ENCODE measurements at places on chromosomes 1 and 21.

DNA sequence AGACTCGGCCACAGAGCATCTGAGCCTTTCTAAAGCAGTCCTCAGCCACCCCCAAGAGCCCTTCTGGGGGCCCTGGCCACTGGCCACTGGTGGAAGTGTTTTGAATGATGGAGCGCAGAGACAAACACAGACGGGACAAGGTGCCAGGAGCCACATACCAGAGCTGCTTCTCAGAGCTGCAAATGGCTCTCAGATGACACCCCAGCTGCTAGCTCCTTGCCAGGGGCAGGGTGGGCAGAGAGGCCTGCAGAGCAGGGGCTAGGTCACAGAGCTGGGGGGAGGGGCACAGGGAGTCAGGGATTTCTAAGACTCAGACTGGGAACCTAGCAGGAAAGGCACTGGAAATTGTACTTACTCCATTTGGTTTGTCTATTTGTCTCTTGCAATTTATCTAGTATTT, 30.4 kb downstream of the KCNN3 start:
- DNase-seq = peak; percentile 58

- DNase-seq = peak; percentile 92
Measured at GRCh38 chr1:201904579-201904978, 15.9 kb downstream of the SHISA4 start.

DNA sequence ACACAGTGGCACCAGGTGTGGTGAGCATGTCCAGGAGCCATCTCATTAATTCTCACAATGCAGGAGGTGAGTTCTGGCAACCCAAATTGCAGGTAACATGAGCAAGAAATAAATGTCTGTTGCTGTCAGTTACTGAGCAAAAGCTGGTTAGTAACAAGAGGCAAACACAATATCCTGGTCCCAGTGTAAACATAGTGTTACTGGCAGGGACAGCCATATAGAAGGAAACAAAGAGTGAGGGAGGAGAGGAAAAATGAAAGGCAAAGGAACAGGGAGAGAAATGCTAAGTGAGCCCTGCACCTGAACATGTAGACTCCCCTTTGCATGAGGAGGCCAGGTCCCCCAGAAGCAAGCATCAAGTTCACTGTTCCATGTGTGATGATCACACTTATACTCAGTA, 203.6 kb downstream of the TRABD2B start:
- DNase-seq = no peak

DNA sequence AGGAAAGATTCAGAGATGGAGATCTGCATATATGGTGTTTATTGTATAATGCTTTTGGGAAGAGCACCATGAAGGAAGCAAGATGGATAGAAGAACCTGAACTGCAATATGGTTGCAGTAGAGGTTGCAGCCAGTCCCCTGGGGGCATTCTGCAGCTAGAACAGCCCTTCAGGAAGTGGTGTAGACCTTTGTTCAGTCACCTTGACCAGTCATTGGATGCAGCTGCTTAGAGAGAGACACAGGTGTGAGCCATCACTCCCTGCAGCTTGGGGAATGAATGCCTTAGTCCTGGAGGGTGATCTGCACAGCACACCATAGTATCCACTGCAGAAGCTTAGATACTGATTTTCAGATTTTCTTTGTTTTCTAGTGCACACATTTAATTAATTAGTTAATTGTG, 42.3 kb downstream of the NEK7 start:
- DNase-seq = no peak

- DNase-seq = peak; percentile 75
Measured at GRCh38 chr1:46533179-46533864, 18.1 kb downstream of the KNCN start.

DNA sequence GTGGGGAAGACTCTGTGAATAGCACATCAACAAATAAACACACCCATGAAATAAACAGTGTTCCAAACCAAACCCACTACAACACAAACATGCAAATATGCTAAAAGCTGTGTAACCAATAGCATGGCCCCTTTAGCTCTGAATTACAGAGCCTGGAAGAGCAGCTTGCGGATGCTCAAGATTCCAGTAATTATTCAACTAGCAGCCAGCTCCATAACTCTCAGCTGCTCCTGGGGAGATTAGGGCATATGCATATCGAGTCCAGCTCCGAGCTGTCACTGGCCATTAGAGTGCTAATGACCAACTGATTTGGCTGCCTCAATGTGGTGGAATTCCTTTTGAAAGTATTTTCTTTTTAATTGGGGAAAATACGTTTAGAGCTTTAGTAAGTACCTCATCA, 207.1 kb downstream of the HHAT start:
- DNase-seq = no peak

DNA sequence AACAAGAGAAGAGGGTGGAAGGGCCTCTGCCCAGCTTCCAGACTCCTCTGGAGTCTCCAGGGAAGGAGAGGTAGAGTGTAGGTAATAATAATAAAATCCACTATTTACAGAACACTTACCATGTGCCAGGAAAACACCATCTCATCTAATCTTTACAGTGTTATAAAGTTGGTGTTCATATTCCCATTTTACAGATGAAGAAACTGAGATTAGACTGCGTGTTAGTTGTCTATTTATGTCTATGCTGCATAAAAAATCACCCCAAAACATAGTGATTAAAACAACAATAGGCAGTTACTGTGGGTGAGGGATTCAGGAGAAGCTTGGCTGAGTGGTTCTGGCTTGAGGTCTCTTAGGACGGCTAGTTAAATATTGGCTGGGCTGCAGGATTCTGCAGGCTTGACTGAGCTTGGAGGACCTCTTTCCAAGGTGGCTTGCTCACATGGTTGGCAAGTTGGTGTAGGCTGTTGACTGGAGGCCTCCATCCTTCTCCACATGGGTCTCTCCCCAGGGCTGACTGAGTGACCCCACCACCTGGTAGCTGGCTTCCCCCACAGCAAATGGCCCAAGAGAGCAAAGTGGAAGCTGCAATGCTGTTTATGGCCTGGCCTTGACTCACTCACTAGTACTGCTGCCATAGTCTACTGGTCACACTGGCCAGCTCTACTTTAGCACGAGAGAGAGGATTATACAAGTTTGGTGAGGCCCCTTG, 6.5 kb upstream of the ALX3 start:
- DNase-seq = no peak

DNA sequence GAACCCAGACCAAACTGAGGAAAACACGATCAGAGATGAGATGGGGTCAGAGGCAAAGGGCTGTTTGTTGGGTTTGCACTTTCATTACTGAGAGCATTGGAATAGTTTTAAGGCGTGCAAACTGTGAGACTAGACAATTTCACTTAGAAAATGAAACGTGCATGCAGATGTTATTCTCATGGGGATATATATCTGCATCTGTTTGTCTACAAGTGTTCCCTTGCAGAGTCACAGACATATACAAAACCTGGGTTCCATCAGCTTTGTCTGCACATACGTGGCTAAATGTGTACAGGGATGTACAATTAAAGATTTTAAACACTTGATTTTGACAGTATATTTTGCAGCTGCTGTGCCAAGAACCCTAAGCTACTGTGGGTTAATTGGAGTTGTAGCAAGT, 355.4 kb downstream of the KIF26B start:
- DNase-seq = no peak

GRCh38 chr1:10031461-10031860, 1.3 kb upstream of the UBE4B start:
- DNase-seq = peak; percentile 30

DNA sequence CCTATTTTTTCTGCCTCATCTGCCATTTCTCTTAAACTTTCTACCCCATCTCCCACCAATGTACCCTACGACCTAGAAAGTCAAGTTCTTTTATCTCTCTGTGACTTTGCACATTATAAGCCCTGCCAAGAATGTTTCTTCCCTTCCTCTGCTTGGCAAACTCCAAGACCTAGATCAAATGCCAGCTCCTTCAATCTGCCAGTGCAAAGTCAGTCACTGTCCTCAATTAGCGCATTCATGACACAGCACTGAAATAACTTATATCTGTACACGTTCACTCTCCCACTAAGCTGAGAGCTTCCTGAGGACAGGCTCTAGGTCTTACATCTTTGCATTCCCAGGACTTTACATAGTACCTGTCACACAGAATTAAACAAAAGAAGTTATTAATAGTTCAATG, 21.4 kb upstream of the LSM10 start:
- DNase-seq = no peak

- DNase-seq = no peak
Measured at GRCh38 chr1:162616848-162617247, 15.4 kb upstream of the DDR2 start.

DNA sequence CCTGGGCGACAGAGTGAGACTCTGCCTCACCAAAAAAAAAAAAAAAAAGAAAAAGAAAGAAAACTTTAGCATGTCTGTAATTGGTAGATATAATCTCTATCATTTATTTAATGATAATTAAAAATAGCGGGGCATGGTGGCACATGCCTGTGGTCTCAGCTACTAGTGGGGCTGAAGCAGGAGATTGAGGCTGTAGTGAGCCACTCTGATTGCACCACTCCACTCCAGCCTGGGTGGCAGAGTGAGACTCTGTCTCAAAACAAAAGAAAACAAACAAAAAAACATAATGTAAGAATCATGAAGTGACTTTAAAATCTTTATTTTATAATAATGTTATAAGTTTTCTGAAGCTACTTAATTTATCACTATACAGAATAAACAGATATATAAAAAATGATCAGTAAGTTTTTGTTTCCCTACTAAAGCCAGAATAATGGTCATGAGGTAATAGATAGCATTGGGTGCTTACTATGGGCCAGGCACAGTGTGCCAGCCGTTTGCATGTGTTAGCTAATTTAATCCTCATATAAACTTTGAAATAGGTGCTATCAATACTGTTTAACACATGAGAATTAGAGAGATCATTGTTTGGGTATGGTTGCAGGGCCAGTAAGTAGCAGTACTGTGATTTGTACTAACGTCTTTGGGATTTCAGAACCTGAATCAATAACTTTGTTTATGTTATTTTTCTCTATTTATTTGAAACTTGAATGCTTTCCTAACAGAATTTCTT, 23.8 kb downstream of the CLIC4 start:
- DNase-seq = no peak

Data from AG20443 (cell line).